ENCODE measurements at places on chromosomes 6 and 20.
A peak's percentile ranks its signal among the peaks of the same experiment; 100 is the strongest.

DNA sequence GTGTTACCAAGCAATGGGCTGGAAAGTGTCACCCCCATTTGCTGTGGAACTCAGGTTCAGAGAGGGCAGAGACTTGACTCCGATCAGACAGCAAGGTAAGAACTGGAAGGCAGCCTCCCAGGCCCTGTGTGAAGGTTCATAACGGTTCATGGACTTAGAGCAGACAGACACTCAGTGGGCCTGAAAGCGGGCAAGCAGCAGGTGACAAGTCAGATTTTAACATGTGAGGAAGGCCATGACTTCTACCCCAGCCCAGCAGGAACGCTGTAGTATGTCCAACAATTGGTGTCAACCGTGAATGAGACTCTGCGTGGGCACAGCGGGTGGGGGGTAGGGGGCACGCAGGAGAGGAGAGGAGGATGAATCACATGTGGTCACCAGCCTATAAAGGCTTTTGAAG, 217.6 kb upstream of the SNX9 start:
- no peak for DNase-seq

DNA sequence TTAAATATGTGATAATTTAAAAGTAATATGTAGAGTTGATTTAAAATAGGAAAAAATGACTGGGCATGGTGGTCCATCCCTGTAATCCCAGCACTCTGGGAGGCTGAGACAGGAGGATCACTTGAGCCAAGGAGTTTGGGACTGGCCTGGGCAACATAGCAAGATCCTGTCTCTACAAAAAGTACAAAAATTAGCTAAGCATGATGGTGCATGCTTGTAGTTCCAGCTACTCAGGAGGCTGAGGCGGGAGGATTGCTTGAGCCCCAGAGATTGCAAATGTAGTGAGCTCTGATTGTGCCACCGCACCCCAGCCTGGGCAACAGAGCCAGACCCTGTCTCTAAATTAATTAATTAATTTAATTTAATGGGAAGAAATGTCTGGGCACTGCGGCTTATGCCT, 44.2 kb upstream of the CDYL start:
- no peak for DNase-seq

GRCh38 chr6:144920391-144920961, 635.3 kb downstream of the UTRN start:
- no peak for DNase-seq

DNA sequence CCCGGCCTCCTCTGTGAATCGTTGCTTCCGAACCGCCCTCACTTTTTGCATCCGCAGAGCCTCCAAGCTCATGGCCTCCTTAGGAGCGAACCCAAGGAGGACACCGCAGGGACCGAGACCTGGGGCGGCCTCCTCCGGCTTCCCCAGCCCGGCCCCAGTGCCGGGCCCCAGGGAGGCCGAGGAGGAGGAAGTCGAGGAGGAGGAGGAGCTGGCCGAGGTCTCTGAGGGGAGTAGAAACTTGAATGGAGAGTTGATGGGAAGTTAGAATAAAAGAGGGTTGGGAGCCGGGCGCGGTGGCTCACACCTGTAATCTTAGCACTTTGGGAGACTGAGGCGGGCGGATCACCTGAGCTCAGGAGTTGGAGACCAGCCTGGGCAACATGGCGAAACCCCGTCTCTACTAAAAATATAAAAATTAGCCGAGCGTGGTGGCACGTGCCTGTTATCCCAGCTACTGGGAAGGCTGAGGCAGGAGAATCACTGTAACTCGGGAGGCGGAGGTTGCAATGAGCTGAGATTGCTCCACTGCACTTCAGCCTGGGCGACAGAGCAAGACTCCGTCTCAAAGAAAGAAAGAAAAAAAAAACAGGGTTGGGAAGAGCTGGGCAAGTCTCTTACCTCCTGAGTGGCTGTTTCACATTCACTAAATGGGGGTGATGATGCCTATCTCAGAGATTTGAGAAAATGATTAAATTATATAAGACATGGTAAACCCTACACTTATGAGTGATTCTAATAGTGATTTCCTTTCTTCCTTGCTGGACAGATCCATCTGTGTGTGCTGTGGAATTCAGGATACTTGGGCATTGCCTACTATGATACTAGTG, 805 bp downstream of the MSH5 start:
- DNase-seq = peak; percentile 53

- no peak for DNase-seq
These were observed 493 bp downstream of the CD83 start for GRCh38 chr6:14118091-14118439.

GRCh38 chr6:16450821-16451220, 212.4 kb downstream of the GMPR start:
- DNase-seq = no peak

DNA sequence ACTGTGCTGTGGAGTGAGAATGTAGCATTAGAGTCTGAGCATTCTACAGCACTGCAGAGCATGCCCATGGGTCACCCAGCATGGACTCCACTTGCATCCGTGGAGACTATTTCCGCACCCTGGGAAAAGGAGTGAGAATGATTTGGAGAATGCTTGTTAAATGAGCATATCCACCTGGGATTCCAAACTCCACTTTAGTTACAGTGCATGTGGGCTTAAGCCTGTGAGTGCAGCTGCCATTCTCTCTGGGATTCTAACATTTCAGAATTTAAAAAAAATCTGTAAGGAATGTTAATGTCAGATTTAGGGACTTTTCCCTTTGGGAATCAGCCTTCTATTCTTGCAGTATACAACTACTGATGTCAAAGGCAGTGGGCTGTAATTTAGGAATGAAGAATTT, 33.4 kb downstream of the KIF25 start:
- DNase-seq = no peak

DNA sequence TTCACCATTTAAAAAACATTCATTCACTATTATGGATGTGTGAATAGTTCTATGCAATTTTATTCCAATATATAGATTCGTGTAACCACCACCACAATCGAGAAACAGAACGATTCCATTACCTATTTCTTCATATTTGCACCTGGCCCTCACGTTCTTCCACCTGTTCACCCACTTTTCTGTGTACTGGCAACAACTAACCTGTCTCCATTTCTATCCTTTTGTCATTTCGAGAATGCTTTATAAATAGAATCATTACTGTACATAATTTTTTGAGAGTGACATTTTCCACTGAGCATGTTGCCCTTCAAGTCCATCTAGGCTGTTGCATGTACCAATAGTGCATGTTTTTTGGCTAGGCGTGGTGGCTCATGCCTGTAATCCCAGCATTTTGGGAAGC, 23.2 kb upstream of the STX11 start:
- DNase-seq = no peak

DNA sequence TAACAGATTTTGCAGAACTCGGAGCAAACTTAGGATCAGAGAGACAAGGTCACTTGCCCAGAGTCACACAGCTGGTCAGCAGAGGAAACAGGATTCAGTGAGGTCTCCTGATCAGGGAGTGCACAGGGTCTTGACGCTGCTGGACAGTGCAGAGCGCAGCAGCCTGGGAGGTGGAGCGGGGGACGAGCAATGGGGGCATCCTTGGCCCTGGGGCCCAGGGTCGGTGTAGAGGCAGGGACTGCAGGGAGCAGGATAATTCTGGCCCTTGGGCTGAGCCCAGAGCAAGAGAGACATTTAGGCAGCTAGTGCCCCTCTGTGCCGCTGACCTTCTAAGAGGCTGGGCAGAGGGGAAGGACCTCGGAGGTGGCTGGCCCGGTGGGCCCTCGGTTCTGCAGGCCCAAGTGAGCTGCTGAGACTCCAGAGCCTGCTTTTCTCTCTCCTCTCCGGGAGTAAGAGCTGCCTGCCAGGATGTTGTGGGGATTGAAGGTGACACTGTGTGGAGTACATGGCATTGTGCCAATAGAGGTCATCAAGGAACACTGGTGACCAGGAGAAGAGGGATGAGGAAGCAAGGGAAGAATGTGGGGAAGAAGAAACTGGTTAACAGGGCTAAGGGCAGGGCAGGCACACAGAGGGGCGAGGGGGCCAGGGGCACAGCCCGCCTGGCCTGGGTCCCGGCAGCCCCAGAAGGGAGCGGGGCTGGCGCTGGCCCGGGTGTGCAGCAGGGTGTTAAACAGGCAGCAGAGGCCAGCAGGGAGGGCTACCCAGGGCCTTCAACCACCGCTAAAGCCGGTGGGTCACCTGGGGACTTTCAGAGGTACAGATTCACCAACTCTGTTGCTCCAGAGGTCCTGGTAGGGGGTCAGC, 122.0 kb downstream of the AGPAT4 start:
- no peak for DNase-seq

DNA sequence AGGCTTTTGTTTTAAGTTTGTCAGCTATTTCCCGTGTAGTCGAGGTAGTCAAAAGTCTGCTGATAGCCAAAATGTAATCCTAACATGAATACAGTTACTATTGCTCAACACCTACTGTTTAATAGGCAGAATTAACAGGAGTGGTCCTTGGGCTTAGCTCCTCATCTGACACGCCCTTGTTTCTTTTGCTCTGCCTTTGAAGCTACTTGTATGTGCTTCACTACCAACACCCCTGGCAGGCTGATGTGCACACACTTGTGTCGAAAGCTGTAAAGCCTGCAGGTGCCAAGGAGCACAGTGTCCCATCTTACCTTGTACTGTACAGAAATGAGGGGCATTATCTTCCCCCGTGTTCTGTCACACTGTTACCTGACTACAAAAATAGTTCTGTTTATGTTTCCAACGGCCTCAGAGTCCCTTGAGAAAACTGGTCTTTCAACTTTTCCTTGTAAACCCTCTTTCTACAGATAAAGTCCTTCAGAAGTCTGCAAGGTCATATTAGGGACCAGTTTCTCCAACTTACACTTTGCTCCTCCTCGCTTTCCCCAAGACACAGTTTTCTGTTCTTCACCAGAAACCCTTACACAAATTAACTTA, 9.3 kb downstream of the SDHAF4 start:
- DNase-seq = no peak

GRCh38 chr20:18195931-18196330, 58.3 kb downstream of the KAT14 start:
- no peak for DNase-seq

- no peak for DNase-seq
These were observed 75.5 kb upstream of the SCP2D1 start for GRCh38 chr20:18738055-18738454.

DNA sequence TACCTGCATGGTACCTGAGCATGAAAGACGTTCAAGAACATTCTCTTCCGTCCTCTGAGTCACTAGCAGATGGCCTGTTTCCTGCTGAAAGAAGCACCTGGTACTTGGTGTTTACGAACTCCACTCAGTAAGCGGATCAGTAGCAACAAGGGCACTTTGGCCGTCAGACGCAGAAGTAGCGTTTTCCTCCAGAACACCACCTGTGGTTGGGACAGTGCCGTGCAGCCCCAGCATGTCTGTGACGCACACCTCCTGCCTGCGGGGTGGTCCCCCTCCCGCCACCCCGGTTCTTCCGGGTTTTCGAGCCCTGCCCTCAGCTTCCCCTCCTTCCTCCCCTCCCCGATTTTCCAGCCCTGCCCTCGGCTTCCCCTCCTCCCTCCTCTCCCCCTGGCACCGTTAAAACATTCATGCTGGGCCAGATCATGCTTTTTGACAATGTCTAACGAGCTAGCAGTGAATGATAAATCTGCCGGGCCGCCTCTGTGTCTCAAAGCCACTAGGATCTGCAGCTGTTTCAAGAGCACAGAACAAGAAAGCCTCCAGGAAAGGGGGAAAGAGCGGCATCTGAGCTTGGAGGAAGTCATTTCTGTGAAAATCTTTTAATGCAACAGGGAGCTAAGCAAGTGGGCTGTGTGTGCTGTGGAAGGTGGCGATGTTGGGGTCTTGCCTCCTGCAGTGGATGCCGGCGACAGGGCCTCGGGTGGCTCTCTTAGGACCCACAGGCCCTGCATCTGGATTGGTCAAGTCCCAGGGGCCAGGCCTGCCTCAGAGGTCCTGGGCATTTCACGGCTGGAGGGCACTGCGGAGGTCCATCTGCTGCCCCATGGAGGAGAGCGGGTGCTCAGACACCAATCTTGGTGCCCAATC, 207.9 kb downstream of the ERMARD start:
- peak; percentile 54 for DNase-seq

DNA sequence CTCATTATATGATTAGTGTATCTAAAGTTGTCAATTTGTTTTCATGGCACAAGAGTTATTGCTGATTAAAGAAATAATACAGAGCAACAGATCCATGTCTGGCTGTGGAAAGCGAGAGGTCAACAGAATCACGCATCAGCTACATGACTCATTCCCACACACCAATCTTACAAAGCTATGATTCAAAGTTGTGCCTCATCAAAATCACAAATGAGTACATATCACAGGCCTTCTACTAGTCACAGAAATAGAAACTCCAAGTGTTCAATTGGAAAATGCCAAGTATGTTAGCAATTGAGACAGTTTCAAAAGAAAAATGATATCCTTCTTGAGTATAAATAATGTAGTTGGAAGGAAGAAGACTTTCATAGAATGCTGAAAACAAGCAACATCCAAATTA, 57.8 kb upstream of the NKAIN2 start:
- DNase-seq = no peak

DNA sequence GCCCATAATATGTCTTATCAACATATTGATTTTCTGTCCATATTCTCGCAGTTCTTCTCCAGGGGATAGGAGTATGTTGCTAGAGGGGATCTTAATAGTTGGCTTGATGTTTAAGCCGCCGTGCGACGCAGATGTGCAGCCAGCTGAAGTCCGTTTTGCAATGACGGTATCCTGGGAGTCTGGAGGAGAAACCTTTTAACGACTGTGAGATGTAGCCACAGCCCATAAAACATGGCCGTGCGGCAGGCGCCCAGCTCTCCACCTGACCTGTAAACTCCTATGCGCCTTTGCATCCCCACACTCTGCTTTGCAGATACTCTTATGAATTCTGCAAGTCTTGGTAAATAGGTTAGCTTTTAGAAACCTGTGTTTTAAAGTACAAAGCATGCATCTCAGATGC, 36.9 kb downstream of the BMP6 start:
- no peak for DNase-seq

- no peak for DNase-seq
These were observed 624.3 kb downstream of the PTPRT start for GRCh38 chr20:42565235-42565995.

DNA sequence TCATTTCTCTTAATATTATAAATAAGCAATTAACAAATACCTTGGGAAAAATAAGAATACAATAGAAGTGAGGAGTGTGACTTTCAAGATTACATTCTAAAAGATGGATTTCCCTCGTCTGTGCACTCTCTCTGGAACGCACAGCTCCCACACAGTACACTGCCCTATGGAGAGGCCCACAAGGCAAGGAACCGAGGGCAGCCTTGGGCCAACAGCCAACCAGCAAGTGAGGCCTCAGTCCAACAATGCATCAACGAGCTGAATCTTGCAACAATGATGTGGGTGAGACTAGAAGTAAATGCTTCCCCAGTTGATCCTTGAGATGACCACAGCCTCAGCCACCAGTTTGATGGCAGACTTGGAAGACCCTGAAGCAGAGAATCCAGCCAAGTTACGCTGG, 34.5 kb upstream of the AVP start:
- DNase-seq = no peak

Data from dermis blood vessel endothelial cell (primary cell).